DMS79 (cell line): ENCODE measurements at places on chromosomes 3 and 15.
A peak's percentile ranks its signal among the peaks of the same experiment; 100 is the strongest.

- DNase-seq = peak; percentile 12
Observed at GRCh38 chr15:66566963-66567531, 1.2 kb upstream of the LCTL start.

- DNase-seq = no peak
Observed at GRCh38 chr15:80929689-80930088, 59.9 kb downstream of the MESD start.

DNA sequence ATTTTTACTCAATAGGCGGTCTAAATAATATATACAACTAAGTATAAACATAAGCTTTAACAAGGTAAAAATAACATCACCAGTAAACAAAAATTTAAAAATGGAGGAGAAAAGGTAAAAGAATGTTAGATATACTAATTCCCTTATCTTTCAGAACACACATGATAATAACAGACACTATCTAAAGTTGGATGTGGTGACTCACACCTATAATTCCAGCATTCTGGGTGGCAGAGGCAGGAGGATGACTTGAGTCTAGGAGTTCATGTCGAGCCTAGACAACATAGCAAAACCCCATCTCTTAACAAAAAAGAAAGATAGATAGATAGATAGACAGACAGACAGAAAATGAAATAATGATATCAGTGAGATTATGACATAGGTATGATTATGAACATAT lies 85.1 kb downstream of the STAG1 start:
- no peak for DNase-seq

DNA sequence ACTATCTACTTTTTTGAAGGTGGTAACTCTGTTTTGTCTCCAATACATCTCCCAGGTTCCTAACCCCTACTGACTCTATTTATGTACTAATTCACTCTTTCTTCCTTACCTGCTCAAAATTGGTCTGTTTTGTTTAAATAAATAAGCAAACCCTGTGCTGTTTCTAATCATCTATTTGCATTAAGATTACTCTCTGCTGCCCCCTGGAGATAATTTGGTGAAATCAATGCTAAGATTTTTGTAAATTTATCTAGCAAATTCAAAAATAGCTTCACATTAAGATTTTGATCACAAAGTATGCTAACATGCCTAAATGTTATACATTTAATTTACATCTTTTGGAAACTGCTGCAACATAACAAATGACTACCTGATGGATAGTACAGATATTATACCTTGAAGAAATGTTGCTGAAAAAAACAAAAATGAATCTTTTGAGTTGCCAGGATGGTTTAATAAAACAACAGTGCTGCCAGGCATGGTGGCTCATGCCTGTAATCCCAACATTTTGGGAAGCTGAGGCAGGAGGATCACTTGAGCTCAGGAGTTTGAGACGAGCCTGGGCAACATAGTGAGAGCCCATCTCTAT lies 4.4 kb upstream of the CD200R1 start:
- peak; percentile 3 for DNase-seq

GRCh38 chr3:197001972-197002700 lies 27.5 kb downstream of the MELTF start:
- no peak for DNase-seq

- DNase-seq = no peak
Observed at GRCh38 chr15:46461416-46461815, 826.6 kb downstream of the SQOR start.

- DNase-seq = no peak
Observed at GRCh38 chr15:62770752-62771151, 271.8 kb upstream of the TPM1 start.

DNA sequence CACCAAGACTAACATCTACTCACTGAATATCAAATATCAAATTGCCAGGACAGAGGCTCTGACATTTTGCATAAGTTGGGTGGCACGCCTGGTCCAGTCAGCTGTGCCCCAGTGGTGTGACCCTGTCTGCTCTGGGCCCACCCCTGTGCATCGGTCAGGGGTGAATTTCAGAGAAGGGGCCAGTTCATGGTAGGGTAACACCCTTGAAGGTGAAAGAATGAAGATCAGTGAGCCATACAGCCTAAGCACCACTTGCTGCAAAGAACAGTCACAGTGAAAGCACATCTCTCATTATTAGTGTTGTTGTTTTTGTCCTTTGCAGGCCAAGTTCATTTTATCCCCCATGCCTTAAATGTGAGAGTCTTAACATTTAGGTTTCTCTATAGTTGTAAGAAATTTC lies 86.8 kb downstream of the MYRIP start:
- no peak for DNase-seq

DNA sequence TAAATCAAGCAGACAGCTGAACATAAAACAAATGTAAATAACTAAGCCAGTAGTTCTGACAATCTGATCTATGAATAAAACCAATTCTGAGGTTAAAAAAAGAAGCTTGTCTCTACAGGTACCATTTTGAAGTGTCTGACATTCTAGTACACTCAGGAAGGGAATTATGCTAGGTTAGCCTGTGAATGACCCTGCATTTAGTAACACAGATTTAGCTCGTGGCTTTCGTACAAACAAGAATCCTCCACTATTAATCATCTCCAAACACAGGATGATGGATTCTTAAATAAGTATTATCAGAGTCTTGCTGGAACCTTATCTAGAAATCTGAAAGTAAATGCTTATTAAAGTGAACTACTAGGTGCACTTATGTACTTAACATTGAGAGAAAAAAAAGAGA lies 1120.1 kb downstream of the ROBO1 start:
- DNase-seq = no peak

DNA sequence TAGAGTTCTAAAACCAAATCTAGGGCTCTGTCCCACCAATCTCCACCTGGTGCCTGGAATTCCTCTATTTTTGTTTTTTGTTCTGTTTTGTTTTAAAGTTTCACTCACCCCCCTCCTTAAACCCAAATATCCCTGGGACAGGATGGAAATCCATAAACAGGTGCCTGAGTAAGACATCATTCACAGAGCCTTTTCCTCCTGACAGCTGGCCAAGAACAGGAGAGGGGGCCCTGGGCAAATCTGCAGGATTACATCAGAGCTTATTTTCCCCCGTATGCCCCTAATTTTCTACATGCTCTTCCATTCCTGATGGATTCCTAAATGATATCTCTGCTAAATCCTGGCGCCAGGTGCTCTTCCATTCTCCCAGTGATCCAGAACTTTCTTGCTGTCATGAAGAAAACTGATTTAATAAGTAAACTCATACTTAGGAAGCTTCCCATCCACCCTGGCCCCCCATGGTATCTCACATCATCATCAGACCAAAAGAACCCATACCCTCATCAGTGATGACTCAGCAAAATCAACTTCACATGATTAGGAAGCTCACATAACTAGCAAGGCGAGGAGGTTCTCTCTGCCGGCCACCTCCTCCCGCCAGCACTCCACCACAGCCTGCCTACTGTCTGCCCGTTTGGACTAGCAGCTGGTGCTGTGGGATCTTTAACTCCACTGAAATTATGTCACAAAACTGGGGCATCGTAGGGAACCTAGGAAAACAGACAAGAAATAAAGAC lies 61.0 kb downstream of the LIPC start:
- DNase-seq = no peak

DNA sequence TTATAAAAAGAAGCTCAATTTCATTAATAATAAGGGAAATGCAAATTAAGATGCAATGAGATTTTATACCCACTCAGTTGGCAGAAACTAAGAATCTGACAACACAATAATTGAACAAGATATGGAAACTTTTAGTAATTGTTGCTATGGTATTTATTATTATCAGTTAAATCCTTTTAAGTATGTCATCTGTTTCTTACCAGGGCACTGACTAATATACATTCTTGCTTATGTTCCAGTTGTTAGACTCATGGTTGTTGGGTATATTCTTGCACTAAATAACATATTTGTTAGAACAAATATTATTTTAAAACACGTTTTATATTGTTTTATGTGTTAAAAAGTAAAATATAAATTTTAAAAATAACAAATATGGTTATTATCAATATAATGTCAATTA lies 690.3 kb downstream of the MECOM start:
- DNase-seq = no peak

DNA sequence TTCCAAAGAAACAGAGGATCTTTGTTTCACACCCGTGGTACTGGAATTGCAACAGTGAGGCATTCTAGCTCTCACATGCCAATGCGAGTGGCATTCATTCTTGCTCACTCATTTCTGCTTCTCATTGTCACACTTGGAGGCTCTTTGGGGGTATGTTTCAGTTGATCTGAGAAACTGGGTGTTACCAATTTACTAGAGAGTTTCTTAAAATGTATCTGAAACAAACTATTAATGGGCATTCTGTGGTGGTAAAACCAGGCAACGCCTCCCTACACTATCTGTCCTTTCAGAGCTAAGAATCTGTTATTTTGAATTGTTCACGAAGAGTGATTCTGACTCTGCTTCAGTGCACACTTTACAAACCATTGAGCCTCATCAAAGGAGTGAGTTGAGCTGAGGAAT lies 140.6 kb upstream of the BHLHE40 start:
- DNase-seq = no peak
